NCI-H146 (cell line): ENCODE measurements at places on chromosomes 1 and 21.

GRCh38 chr1:94719926-94720793 lies 100.0 kb upstream of the SLC44A3 start:
- no peak for DNase-seq

DNA sequence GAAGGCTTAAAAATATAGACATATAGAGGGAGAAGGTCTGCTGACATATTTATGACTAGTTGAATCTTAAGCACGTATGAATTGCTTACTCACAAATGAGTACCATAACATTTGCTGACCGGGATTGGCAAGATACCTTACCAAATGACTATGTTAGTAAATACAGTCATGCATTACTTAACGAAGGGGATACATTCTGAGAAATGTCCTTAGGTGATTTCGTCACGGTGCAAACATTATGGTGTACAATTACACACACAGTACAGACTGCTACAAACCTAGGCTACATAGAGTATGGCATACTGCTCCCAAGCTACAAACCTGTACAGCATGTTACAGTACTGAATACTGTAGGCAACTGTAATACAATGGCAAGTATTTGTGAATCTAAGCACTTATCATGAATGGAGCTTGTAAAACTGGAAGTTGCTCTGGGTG lies 19.4 kb upstream of the UBE2U start:
- DNase-seq, result no peak

DNA sequence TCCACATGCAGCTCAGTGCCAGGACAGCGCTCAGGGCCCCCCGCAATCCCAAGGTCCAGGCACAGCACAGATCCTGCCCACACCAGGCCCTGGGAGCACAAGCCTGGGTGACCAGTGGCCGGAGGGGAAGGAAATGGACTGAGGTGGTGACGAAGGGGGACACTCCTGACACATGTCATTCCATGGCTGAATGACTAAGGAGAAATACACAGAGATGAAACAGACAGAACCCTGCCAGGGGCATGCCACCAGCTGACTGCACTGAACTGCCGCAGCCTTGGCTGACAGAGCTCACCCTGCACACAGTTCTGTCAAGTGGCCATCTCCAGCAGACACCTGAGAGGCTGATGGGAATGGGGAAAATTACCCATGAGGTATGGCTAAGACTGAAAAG lies 56.1 kb downstream of the HSF2BP start:
- no peak for DNase-seq

DNA sequence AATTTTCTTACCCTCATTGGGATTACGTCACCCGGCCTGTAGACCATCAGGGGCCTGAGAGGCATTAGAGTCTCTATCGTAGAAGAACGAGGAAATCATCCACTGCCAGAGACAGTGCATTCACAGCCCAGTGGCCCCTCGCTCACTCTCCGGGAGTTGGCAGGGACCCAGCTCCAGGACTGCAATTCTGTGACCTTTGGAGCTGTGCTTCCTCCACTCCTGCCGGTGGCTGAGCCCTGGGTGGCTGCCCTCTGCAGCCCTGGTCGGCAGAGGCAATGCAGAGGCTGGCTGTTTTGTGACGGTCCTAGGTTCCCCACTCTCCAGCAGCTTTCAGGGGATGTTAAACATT lies 12.7 kb downstream of the SLC37A1 start:
- peak; percentile 18 for DNase-seq

DNA sequence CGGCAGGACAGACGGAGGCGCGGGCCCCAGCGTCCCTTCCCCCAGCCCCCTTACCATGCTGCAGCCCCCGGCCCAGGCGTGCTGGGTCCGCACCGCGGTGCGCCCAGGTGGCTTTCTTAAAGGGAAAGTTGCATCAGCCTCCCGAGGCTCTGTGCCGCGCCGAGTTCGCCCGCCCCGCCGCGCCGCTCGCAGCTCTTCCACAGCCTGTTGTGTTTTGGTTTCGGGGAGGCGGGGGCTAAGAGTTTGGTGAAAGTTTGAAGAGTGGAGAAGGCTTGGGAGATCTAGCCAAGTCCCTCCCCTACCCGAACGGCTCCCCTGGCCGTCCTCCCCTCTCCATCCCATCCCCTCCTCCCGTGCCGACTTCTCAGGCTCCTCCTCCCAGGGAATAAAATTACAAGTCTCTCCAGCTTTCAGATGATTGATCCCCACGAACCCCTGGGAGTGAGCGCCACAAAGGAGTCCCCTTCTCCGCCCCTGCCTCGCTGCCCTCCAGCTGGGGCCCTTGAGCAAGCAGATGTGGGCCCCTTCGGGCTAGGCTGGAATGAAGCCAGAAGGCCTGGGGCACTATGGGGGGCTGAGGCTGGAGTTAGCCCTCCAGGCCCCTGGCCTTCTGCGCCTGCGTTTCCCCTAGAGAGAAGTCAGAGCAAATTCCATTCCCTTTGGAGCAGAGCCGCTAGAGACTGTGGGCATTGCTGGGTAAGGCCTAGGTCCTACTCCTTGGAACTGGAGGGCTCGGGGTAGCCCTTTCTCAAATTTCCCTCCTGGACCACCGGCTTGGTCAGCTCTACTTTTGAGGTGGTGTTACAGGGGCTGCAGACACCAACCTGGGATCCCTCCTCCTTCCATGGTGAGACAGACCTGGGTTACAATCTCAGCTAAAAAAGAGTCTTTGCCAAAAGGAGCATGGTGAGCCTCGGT lies at the start of gene SLC6A9:
TSS of gene SLC6A9 (minus strand) at position 211 of the 918 bp plus-strand sequence. CDS start 7,185 bp downstream, outside the sequence.
- DNase-seq, result peak; percentile 28

DNA sequence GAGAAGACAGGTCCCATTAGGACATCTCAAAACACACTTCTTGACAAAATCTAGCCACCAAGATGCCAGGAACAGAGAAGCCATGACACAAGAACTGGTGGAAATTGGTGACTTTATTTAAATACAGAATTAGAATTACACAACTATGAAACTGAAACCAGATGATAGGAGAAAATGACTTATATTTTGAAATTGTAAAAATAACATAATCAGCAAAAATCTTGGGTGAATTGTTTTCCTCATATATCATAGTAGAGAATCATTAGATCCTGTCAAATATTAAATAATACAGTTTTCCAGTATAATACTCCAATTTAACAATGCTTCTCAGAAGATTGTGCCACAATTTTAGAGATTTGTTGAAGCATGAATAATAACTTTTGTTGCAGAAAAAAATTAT lies 81.5 kb upstream of the MROH9 start:
- no peak for DNase-seq

GRCh38 chr1:100506217-100506616 lies 31.7 kb upstream of the GPR88 start:
- no peak for DNase-seq

DNA sequence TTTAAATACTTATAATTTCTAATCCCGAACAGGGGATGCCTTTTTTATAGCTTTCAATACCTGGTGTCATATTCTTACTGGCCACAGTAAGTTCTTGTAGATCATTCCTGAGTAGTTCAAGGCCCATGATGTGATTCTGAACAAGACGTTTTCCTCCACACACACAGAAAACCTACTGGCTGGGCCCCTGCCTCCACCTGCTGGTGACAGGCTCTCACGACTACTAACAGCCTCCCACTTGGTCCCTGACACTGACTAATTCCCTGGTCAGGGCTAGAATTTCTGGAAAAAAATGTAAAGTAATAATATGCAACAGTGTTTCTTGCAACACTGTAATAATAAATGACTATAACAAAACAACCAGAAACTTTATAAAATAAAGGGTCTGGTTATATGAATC lies 50.4 kb upstream of the RIPK4 start:
- DNase-seq, result peak; percentile 41

GRCh38 chr1:222060210-222060916 lies 318.5 kb upstream of the DUSP10 start:
- peak; percentile 5 for DNase-seq

- no peak for DNase-seq
These were observed 3.9 kb upstream of the COL18A1 start for GRCh38 chr21:45401054-45401518.

DNA sequence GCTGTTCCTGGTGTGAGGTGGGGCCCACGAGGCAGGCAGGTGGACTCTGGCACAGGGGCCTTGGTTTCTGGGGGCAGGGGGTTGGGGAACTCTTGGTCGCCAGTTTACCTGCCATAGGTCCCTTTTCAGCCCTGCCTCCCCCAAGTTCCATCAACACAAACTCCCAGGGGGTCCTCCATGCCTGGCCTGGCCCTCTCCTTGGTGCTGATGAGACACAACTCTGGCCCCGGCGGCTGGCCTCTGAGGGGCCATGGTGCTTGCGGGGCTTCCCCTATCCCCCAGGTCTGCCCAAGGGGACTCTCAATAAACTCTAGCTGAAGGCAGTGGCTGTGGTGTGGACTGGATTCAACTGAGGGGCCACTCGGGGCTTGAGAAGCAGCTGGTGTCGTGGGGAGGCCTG lies 16.0 kb downstream of the HTR6 start:
- no peak for DNase-seq

DNA sequence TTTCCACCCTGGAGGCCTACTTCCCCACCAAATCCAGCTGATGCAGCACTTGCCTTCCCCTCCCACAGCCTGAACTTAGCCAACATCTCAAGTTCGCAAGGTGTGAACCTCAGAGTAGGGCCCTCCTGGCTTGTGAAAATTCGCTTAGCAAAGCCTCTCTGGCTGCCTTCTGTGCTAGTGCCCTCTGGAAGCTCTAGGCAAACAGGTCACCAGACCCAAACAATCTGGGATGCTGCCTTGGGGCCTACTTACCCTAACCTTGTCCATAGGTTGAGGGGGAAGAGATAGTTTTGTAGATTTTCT lies 30.3 kb upstream of the TRABD2B start:
- no peak for DNase-seq

- no peak for DNase-seq
These were observed 63.7 kb downstream of the SLC45A1 start for GRCh38 chr1:8381618-8382017.

GRCh38 chr1:86858524-86859261 lies 55.2 kb downstream of the SELENOF start:
- DNase-seq, result no peak

GRCh38 chr1:44842862-44843655 lies at the start of gene PTCH2:
TSS of gene PTCH2 (minus strand) at chr1:44843253. CDS start at chr1:44842932, 321 bp downstream.
- peak; percentile 81 for DNase-seq

DNA sequence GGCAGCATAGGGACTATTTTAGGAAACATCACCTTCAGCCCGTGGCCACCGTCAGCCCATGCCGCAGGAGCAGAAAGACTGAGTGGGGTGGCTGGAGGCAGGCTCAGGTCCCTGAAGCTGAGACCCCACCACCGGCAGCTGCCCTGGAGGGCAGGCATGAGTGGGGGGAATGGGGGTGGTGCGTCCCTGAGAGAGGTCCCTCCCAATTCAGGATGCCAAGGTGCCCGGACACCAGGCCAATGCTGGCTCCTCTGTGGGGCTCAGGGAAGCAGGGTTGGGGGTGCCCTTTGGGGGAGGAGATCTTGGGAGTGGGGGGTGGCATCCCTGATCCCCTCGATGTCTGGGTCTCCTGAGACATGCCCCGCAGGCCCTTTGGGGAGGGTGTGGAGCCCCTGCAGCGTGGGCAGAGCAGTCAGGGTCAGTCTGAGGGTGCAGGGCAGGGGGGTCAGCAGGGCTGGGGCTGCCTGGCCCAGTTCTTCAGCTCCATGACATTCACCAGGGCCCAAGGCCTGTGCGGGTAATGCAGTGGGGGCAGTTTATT lies 998 bp upstream of the TTC34 start:
- no peak for DNase-seq

- no peak for DNase-seq
These were observed 26.1 kb downstream of the PDE9A start for GRCh38 chr21:42679319-42680057.

GRCh38 chr1:241647658-241648057 lies 4.4 kb upstream of the WDR64 start:
- DNase-seq, result no peak

- DNase-seq, result no peak
These were observed 11.5 kb upstream of the PLA2G5 start for GRCh38 chr1:20058531-20058930.

DNA sequence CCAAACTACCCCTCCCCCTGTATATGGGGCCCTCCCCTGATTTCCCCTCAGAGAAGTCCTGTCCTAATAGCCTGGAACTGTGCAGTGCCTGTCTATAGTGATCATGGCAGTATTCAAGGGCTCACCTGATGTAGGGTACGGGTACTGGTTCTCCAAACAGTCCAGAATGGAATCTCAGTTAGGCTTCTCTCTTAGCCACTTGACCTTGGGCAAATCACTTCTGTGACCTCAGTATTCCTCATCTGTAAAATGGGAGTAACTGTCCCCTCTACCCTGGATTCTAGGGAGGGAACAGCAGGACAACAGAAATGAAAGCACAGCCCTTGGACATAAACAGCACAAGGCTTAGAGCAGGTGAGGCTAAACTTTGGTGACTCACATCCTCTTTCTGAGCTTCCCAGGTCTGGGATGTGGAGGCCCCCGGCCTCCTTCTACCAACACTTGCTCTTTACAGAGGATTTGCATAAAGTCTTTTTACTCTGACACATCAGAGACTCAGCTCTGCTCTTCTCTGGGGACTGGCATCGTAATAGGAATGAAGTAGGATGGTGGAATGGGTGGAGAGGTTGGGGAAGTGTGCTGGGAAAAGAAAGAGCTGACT lies 20.0 kb upstream of the PDZK1IP1 start:
- DNase-seq, result no peak

GRCh38 chr1:40270152-40270834 lies 12.3 kb downstream of the ZMPSTE24 start:
- DNase-seq, result no peak

- no peak for DNase-seq
These were observed 132.6 kb upstream of the PTGFR start for GRCh38 chr1:78358165-78358564.

DNA sequence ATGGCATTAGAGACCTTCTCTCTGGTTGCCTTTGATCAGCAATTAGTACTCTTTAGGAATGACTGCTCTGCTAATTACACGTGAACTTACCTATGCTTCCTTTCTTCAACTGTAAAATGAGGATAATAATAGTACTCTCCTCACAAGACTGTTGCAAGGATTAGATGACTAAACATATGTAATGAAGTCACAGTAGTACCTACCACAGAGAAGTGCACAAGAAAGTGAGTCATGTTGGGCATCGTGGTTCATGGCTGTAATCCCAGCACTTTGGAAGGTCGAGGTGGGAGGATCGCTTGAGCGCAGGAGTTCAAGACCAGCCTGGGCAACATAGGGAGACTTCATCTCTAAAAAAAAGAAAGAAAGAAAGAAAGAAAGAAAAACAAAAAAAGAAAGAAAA lies 68.1 kb upstream of the AK4 start:
- DNase-seq, result no peak

DNA sequence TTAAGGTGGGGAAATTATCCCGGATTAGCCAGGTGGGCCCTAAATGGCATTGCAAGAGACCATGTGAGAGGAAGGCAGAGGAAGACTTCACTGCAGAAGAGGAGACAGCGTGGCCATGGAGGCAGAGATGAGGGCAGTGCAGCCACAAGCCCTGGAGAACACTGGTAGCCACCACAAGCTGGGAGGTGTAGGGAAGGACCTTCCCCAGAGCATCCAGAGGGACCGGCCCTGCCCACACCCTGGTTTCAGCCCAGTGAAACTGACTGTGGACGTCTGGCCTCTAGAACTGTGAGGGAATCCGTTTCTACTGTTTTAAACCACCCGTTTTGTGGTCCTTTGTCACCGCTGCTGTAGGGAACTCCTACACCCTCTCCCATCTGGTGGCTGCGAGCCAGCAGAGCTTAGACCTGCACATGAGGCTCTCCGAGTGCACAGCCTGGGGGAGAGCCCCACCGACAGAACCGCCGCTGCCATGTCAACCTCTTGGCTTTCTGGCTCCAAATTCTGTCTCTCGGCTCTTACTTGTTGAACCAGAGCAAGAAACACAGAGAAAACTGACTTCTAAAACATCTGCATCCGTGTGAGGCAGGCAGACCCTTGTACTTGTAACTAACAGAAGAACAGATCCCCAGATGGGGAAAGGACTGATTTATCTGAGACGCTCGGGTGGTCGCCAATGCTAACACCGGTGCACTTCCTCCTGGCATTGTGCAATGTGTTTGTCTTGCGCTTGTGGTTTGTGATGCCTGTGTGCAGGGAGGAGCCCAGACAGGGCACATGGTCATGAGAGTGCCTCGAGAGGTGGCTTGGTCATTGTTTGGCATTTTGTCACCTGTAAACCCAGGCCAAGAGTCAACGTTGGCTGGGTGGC lies 90.8 kb upstream of the TMPRSS2 start:
- no peak for DNase-seq
